Thyroid gland (tissue), 4 donors: ENCODE measurements at places on chromosomes 5 and 9. TPM values are rescaled to one million over a fixed set of nuclear protein-coding genes. Genes with fewer than 3 reads are reported as not detected.
A peak's percentile ranks its signal among the peaks of the same experiment; 100 is the strongest.

PTGDS gene
- total RNA-seq = 37.1 TPM

CAMK2A gene
- total RNA-seq = not detected

SLCO6A1 gene
- total RNA-seq = not detected

CDHR2 gene
- total RNA-seq = not detected

UNC13B gene
- total RNA-seq = 31.9 TPM

SPINK6 gene
- not detected for total RNA-seq

PDLIM4 gene
- total RNA-seq = 7.5 TPM

SPOCK1 gene
- 22.4 TPM for total RNA-seq

GRCh38 chr9:120413121-120414048 is 166.6 kb downstream of the CDK5RAP2 start:
- no peaks in the 10 kb centered on the region for H3K4me1 ChIP-seq
- H3K4me3 ChIP-seq = no peak overlapping the region
- H3K27me3 ChIP-seq = no peaks in the 10 kb centered on the region
- H3K27ac ChIP-seq = no peak overlapping the region
- peaks cover 12% of the 10 kb centered on the region for H3K36me3 ChIP-seq

DNA sequence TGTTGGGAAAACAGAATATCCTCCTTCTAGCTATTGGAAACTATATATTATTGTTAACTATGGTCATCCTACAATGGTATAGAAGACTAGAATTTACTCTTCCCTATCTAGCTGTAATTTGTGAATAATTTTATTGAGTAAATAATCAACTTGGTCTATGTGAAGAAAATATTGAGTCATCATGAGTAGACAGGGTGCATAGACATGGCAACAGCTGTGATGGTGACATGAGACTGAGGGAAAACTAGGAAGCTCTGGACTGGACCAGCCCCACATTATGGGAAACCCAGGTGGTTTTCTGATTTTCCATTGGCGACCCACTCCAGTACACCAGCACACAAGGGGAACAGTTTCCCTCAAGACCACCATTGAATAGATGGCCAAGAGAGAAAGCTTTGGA is 95.0 kb downstream of the APBA1 start:
- H3K27me3 ChIP-seq = no peaks in the 10 kb centered on the region
- no peaks in the 10 kb centered on the region for H3K4me1 ChIP-seq
- H3K36me3 ChIP-seq = no peaks in the 10 kb centered on the region
- DNase-seq = no peak
- no peak overlapping the region for H3K4me3 ChIP-seq

GRCh38 chr9:120966013-120966369 is 39.4 kb upstream of the TRAF1 start:
- H3K36me3 ChIP-seq = no peaks in the 10 kb centered on the region
- peak overlapping the region; percentile 87 for H3K27ac ChIP-seq
- peaks cover 14% of the 10 kb centered on the region for H3K4me1 ChIP-seq
- H3K4me3 ChIP-seq = no peak overlapping the region
- H3K27me3 ChIP-seq = no peaks in the 10 kb centered on the region
- no peak for DNase-seq

- H3K36me3 ChIP-seq = no peaks in the 10 kb centered on the region
- H3K27me3 ChIP-seq = no peaks in the 10 kb centered on the region
- no peaks in the 10 kb centered on the region for H3K4me1 ChIP-seq
- no peak overlapping the region for H3K27ac ChIP-seq
- no peak overlapping the region for H3K4me3 ChIP-seq
Measured at GRCh38 chr5:146410272-146410671, 36.9 kb upstream of the TCERG1 start.

DNA sequence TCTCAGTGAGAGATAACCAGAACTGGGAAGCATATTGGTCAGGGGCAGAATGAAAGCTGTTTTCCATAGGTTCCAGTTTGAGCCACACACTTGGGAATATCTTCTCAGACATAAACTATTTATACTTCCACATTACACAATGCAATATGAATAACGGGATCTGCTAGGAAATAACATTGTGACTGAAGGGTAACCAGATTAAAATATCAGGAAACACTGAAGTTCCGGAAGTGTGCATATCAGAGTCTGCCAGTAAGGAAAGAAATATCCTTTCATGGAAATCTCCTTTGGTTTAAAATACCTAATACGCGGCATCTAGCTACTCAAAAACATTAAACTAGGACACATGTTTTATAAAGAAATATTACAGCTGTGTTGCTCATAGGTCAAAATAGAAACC is 56.3 kb downstream of the ST8SIA4 start:
- no peaks in the 10 kb centered on the region for H3K27me3 ChIP-seq
- no peaks in the 10 kb centered on the region for H3K36me3 ChIP-seq
- peak overlapping the region; percentile 34 for H3K27ac ChIP-seq
- H3K4me3 ChIP-seq = no peak overlapping the region
- DNase-seq = no peak

GRCh38 chr9:70056211-70056944 is 12.7 kb downstream of the MAMDC2 start:
- H3K27ac ChIP-seq = no peak overlapping the region
- DNase-seq = no peak
- no peak overlapping the region for H3K4me3 ChIP-seq
- H3K27me3 ChIP-seq = no peaks in the 10 kb centered on the region
- H3K36me3 ChIP-seq = no peaks in the 10 kb centered on the region
- H3K4me1 ChIP-seq = peaks cover 5% of the 10 kb centered on the region

DNA sequence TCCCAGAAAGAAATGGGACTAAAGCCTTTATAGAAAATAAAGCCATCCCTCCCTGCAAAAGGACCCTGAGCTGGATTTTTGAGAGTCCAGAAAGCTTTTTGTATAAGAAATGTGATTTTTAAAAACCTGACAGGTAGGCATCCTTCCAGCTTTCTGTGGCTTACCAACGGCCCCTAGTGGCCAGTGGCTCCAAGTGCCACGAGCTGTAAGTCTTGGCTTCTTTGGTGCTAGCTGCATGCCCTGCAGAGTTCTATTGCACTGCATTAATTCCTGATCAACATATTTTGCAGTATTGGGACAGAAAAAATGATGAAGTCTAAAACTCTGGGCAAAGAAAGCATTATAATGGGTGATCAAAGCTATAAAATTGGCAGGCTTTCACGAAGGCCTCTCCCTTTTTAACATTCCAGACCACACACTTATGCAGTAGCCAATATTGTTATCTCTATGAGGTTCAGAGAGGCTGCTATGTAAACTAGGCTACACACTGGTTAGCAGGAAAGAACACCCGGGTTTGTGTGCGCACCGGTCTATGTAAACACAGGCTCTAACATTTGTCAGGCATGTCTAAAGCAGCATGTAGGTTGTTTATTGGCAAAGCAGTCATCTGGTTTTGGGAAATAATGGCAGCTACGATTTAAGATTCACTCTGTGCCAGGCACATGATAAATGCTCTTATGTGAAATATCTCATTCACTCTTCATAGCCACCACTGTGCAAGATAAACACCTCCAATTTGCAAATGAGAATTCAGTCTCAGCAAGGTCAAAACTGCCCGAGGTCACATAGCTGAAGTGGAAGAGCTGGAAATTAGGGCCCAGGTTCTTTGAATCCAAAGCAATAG is 55.2 kb downstream of the NMUR2 start:
- H3K4me1 ChIP-seq = peaks cover 52% of the 10 kb centered on the region
- no peaks in the 10 kb centered on the region for H3K36me3 ChIP-seq
- peak; percentile 83 for DNase-seq
- peak overlapping the region; percentile 82 for H3K27ac ChIP-seq

GRCh38 chr5:98391921-98392625 is 381.4 kb upstream of the RGMB start:
- DNase-seq = no peak
- no peak overlapping the region for H3K4me3 ChIP-seq
- H3K36me3 ChIP-seq = no peaks in the 10 kb centered on the region
- no peaks in the 10 kb centered on the region for H3K4me1 ChIP-seq

- no peaks in the 10 kb centered on the region for H3K36me3 ChIP-seq
- H3K4me3 ChIP-seq = no peak overlapping the region
- no peaks in the 10 kb centered on the region for H3K4me1 ChIP-seq
- H3K27ac ChIP-seq = no peak overlapping the region
Measured at GRCh38 chr5:73596705-73597328, 29.2 kb upstream of the ARHGEF28 start.

DNA sequence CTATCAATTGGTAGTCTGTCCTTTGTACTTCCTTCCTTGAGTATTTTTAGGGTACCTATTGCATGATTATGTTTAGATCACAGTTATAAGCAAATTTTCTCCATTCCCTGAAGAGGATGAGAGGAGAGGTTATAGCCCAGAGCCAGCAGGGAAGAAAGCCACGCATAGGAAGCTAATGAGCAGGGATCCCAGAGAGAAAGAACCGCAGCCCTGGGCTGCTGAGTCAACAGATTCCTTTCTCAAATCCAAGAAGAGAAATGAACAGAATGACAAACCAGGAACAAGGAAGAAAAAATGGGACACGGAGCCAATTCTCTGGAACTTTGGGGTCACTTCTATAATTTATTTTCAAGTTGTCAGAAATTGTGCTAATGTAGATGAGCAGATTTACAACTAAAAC is 284.5 kb downstream of the RFX3 start:
- H3K4me1 ChIP-seq = peaks cover 8% of the 10 kb centered on the region
- H3K4me3 ChIP-seq = no peak overlapping the region
- peak; percentile 7 for DNase-seq

GRCh38 chr5:109652096-109652495 is 37.6 kb upstream of the MAN2A1 start:
- H3K4me1 ChIP-seq = no peaks in the 10 kb centered on the region
- H3K27me3 ChIP-seq = no peaks in the 10 kb centered on the region
- H3K4me3 ChIP-seq = no peak overlapping the region
- DNase-seq = no peak
- no peaks in the 10 kb centered on the region for H3K36me3 ChIP-seq
- H3K27ac ChIP-seq = no peak overlapping the region

- H3K4me3 ChIP-seq = no peak overlapping the region
- H3K4me1 ChIP-seq = peaks cover 10% of the 10 kb centered on the region
- no peaks in the 10 kb centered on the region for H3K27me3 ChIP-seq
- no peak for DNase-seq
Measured at GRCh38 chr5:152331718-152332117, 73.4 kb downstream of the NMUR2 start.

GRCh38 chr9:68433531-68434110 is 77.2 kb downstream of the PGM5 start:
- H3K27ac ChIP-seq = no peak overlapping the region
- no peaks in the 10 kb centered on the region for H3K4me1 ChIP-seq
- no peak overlapping the region for H3K4me3 ChIP-seq
- DNase-seq = no peak
- H3K27me3 ChIP-seq = no peaks in the 10 kb centered on the region
- no peaks in the 10 kb centered on the region for H3K36me3 ChIP-seq

DNA sequence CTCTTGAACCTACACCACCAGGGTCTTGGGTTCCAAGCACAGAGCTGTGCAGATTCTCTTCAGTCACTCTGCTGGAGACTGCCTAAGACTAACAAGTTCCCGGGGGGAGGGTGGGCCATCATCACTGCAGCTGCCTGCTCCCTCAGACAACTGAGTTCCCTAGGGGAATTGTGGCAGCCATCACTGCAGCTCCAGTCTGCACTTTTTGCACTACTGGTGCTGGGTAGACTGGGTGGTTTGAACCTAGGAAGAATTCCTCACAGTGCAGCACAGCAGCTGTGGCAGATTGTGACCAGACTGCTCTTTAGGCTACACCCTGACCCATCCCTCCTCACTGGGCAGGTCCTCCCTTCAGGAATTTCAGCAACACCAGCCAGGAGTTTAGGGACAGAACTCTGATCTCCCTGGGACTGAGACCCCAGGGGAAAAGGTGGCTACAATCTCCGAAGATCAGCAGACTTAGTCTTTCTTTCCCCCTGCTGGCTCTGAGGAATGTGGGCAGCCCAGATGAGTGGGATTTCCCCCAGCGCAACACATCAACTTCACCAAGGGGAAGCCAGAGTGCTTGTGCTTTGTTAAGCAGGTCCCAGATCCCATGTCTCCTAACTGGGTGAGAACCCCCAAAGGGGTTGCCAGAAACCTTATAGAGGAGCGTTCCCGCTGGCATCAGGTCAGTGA is 30.9 kb upstream of the RGMB start:
- no peak overlapping the region for H3K27ac ChIP-seq
- H3K36me3 ChIP-seq = no peaks in the 10 kb centered on the region
- H3K27me3 ChIP-seq = no peaks in the 10 kb centered on the region
- no peaks in the 10 kb centered on the region for H3K4me1 ChIP-seq

DNA sequence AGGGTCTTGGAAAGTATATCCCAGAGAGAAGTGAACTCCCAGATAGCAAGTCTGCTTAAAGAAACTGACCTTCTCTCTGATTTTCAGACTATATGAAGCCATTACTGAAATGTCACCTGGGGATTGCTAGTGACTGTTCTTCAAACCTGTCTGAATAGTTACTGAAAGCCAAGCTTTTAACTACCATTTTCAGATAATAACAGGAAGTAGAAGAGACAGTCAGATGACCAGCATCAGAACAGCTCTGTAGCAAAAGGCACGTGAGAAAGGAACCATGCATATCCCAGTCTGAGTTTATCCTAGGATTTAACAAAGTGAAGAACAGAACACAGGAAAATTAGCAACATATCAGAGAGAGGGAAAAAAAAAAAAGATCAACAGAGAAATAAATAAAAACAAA is 74.9 kb upstream of the SELENOP start:
- no peak overlapping the region for H3K27ac ChIP-seq
- no peaks in the 10 kb centered on the region for H3K27me3 ChIP-seq
- no peaks in the 10 kb centered on the region for H3K4me1 ChIP-seq
- no peak for DNase-seq
